Activated CD8-positive, alpha-beta T cell treated with anti-CD3 and anti-CD28 coated beads for 36 hours (primary cell): ENCODE measurements at places on chromosomes 13 and 19.

DNA sequence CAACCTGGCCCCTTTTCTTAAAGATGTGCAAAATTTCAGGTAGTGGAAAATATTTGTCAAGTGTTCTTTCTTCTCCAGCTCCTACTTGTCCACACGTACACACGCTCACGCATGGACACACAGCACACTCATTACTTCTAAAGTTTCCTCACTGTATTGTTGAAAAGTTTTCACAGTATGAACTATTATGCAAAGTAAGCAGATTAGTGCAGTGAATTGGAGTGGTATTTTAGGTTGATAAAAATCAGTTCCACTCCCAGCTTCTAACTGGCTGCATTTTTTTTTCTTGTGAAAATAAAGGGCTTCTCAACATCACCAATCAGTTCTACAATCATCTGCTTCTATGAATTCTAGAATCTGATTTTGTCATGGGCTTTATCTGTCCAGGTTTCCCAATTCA is 264.5 kb downstream of the DCT start:
- DNase-seq, result no peak

- DNase-seq, result no peak
Measured at GRCh38 chr19:28966737-28967399, 246.1 kb downstream of the UQCRFS1 start.

DNA sequence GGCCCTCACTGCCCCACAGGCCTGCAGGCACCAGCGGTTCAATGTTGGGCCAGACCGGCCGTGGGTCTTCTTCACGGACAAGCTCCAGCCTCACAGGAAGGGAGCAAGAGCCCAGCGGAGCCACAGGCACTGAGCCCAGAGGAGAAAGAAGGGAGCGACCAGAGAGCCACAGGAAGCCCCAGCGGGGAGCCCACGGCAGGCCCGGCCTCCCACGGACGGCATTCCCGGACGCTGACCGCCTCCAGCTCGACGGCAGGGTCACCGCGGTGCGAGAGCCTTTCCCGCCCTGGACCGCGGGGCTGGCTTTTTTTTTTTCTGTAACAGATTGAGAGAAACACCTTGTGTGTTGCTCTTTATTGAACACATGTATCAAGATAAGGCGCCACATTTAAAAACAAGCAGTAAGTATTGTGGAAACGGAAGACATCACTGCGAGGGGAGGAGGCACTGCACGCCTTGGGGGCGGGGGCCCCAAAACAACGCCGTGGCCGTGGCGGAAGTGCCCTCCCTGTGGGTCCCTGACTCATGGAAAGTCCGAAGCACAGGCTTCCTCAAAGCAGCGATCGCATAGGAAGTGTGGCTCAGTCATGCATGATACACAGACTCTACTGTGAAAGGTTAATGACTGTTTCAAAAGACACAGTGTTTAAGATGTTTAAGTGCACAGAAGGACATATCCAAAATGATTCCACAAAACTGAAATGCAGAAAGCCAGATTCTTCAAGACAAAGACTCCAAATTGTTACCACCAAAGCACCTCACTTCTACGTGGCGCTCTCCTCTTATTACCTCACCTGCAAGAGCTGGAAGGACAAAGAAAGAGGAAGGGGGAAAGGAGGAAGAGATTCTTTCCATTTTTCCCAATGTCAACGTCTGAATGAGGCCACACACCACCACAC is 3.5 kb downstream of the RASA3 start:
- DNase-seq, result peak; percentile 96

GRCh38 chr19:6212403-6213265 is 67.1 kb downstream of the MLLT1 start:
- DNase-seq, result no peak

DNA sequence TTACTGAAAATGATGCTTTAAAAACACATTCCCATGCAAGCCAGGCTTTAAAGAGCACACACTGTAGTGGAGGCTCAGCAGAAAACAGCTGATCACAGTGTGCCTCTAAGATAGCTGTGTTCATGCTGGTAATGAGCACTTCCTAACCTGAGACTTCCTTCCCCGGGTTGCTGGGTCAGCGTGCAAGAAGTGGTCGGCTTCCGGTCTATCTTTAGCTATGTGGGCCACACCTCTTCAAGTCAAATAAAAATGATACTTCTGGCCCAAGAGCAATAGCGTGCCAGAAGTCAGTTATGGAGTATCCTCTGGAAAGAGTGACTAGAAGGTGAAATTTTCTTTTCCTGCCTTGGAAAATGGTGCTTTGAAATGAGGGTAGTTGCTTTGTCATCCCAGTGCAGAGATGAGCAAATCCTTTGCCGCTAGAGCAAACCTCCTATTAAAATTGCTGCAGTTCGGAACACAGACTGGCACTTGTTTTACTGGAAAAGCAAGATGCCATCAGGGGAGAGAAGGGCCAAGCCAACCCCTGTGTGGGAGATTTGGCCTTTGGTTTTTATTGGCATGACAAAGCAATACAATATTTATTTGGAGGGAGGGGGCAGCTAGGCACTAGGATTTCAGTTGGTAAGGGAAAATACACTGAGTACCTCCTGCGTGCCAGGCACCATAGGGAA is 64.2 kb downstream of the ARHGAP35 start:
- DNase-seq, result peak; percentile 31

DNA sequence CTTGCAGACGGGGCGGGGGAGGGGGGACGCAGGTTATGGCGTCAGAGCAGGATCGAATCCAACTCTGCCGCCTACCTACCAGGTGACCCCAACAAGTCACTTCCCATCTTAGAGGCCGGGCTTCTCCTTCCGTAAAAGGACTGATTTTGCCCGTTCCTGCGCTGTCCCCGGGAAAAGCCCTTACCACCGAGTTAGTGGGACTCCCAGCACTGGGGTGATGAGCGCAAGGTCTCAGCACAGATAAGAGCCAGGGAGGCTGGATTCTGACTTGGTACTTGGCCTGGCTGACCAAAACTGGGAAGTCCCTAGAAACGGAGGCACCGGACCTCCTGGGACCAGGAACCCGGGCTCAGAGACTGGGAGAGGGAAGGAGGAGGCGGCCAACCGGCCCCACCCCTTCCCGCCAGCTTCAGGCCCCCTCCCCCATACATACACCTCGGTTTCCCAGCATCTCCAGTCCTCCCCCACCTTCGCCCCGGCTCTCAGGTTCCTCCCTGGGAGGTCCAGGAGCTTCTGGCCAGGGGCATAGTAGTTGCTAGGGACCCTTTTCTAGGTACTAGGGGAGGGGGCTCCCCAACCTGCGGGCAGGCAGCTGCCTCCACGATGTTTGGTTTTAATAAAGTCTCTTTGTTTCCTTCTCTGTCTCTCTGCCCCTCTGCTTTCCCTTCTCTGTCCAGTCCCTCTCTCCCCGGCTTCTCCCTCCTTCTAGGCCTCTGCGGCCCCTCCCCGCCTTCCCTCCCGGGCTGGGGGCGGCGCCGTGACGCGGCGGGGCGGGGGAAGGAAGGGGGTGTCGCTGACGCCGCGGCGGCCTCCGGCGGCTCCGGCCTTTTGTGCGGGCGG is at the start of gene GRAMD1A:
GRAMD1A (plus strand) TSS at position 826 of the 840 bp plus-strand sequence. CDS start 156 bp downstream, outside the sequence.
- peak; percentile 77 for DNase-seq

DNA sequence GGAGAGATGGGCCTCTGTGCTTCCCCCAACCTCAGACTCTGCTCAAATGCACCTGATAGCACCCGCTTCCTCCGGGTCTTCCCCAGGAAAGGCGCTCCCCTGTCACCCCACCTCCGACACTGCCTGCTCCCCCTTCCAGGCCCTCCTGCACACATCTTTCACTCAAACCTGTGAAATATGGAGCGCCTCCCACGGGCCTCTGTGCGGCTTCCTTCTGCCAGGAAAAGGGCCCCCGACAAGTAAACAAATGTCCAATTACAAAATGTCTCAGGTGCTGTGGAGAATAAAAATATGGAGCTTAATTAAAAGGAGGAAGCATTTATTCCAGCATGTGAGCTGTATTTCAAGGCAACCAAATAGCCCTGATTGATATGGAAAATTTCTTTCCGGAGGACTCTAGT is 15.6 kb upstream of the CCNE1 start:
- DNase-seq, result no peak

DNA sequence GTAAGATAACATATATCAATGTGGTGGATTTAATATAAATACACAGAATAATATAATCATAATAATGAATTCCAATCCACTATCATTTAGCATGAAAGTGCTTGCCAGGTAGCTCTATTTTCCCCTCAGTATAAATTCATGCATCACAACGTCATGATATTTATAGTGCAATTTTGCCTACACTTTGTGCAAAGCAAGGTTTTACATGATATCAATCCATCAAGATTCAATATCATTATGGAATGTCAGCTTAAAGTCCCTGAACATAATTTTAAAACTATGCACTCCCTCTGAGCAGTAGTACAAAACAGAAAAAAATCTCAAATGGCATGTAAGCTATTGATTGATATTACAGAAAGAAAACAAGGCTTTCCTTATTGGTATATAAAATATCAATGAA is 962.2 kb upstream of the PCDH20 start:
- no peak for DNase-seq
